ENCODE measurements at places on chromosomes 13 and 19. TPM values are rescaled to one million over a fixed set of nuclear protein-coding genes. Genes with fewer than 3 reads are reported as not detected.

- no peaks in the 10 kb centered on the region for H3K27me3 ChIP-seq
- H3K27ac ChIP-seq = no peak overlapping the region
- peak overlapping the region; percentile 28 for H3K4me3 ChIP-seq
- H3K36me3 ChIP-seq = no peaks in the 10 kb centered on the region
- H3K4me1 ChIP-seq = no peaks in the 10 kb centered on the region
These were observed 1.0 kb downstream of the DIRAS1 start for GRCh38 chr19:2719920-2720776.

TGFBR3L gene
- total RNA-seq = 10.8 TPM

CCNA1 gene
- not detected for total RNA-seq

TYROBP gene
- not detected for total RNA-seq

DNA sequence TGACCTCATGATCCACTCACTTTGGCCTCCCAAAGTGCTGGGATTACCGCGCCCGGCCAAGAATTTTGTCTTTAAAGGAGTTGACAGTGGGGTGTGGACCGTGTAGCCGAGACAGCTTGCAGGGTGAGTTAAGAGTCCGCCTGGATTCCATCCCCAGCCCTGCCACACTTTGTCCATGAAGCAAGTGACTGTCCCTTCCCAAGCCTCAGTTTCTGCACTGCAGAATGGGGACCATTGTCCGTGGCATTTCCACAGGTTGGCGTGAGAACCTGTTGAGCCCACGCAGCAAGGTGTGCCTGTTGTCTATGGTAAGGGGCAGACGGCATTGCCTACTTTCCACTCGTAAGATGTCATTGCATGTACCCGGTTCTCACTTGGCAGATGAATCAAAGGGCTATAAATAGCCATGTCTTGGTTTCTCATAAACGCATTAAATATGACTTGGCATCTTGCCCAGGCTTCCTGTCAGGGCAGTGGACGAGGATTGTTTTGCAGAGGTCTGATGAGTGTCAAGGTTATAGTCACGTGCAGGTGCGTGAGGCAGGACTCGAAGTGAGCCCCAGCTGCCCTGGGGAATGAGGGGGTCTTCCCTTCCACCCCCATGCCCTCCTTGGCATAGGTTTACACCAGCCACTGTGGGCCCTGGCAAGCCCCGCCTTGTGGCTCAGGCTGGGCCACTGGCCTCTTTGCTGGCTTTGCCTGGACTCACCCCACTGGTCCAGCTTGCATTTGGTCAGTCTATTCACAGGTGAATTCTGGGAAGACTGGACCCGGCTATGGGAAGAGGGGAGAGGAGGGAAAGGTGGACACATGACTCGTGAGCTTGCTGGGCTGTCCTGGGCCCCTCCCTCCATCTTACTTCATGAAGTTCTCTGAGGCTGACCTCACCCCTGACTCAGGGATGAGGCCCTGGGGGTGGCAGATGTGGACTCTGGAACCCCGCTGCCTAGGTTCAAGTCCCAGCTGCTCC lies 14.6 kb downstream of the FAM187B start:
- H3K36me3 ChIP-seq = no peaks in the 10 kb centered on the region
- no peaks in the 10 kb centered on the region for H3K4me1 ChIP-seq
- H3K4me3 ChIP-seq = no peak overlapping the region
- no peak for DNase-seq

GRCh38 chr13:49097374-49097773 lies 121.7 kb downstream of the FNDC3A start:
- no peak for DNase-seq
- H3K4me3 ChIP-seq = no peak overlapping the region
- no peaks in the 10 kb centered on the region for H3K27me3 ChIP-seq
- 0 out of 2 replicates have a peak, but pooled peaks cover 10% of the 10 kb centered on the region for H3K4me1 ChIP-seq
- no peaks in the 10 kb centered on the region for H3K36me3 ChIP-seq

ZNF208 gene
- not detected for total RNA-seq

- no peaks in the 10 kb centered on the region for H3K27me3 ChIP-seq
- H3K27ac ChIP-seq = no peak overlapping the region
- DNase-seq = peak; percentile 35
- H3K4me3 ChIP-seq = no peak overlapping the region
- H3K36me3 ChIP-seq = no peaks in the 10 kb centered on the region
- no peaks in the 10 kb centered on the region for H3K4me1 ChIP-seq
These were observed 25.3 kb upstream of the OR10H2 start for GRCh38 chr19:15702534-15702930.

- DNase-seq = no peak
- no peak overlapping the region for H3K27ac ChIP-seq
- H3K27me3 ChIP-seq = no peaks in the 10 kb centered on the region
- no peaks in the 10 kb centered on the region for H3K4me1 ChIP-seq
- no peaks in the 10 kb centered on the region for H3K36me3 ChIP-seq
These were observed 325.4 kb upstream of the TSHZ3 start for GRCh38 chr19:31674503-31675192.

DNA sequence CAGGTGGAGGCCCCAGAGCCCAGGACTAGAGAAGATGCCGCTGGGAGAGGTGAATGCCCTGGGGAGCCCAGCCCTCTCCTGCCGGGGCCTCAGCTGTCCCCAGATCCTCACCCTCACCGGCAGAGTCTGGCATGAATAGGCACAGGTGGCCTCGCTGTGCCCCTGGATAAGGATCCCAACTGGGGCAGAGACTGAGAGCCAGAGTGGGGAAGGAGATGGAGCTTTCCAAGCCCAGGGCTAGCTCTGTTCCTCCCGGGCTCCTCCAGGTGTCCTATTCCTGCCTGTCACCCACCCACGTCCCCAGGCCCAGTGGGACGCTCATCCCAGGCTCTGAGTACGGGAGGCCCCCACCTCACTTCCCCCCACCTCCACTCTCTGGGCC lies 16.5 kb downstream of the PRR36 start:
- no peak overlapping the region for H3K27ac ChIP-seq
- no peaks in the 10 kb centered on the region for H3K27me3 ChIP-seq
- peaks cover 11% of the 10 kb centered on the region for H3K4me1 ChIP-seq
- no peaks in the 10 kb centered on the region for H3K36me3 ChIP-seq
- no peak for DNase-seq

DNA sequence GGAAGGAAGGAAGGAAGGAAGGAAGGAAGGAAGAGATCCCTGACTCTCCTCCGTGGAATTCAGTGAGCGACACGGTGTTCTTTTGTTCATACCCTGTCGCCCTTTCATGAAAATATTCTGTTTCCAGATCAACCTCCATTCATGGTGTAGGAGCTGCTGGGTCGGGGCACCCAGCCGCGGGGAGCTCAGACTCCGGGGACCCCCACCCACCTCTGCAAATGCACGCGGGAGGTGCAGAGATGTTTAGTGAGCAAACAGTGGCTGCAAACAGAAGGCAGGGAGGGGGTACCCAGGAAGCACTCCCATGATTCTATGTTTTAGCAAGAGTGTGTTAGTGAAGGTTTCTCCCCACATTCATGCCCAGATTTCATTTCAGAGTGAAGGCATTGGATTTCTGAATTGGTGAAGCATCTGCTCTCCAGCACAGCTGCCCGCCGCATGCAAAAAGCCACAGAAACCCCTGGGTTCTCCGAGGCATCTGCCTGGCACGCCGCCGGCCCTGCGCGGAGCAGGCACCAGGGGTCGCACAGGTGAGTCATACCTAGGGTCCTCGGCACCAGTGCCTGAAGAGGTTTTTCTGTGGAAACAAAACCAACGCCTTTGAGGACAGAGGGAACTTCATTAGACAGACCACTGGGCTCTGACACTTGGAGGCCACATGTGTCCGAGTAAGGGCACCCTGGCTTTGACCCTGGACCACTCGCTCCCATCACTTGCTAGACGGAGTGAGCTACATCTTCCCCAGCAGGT lies 80.6 kb downstream of the ZNF557 start:
- no peaks in the 10 kb centered on the region for H3K27me3 ChIP-seq
- H3K4me3 ChIP-seq = no peak overlapping the region
- no peak overlapping the region for H3K27ac ChIP-seq
- no peaks in the 10 kb centered on the region for H3K4me1 ChIP-seq

CD209 gene
- total RNA-seq = not detected

GRCh38 chr13:20049558-20050473 lies 91.3 kb downstream of the ZMYM2 start:
- H3K36me3 ChIP-seq = no peaks in the 10 kb centered on the region
- no peak overlapping the region for H3K4me3 ChIP-seq
- H3K27ac ChIP-seq = no peak overlapping the region
- peak; percentile 16 for DNase-seq
- H3K27me3 ChIP-seq = no peaks in the 10 kb centered on the region
- H3K4me1 ChIP-seq = peaks cover 23% of the 10 kb centered on the region

Data from Caco-2 (cell line).